ENCODE measurements at places on chromosomes 11 and 22. TPM values are rescaled to one million over a fixed set of nuclear protein-coding genes. Genes with fewer than 3 reads are reported as not detected.

- no peak overlapping the region for H3K27ac ChIP-seq
- peaks cover 13% of the 10 kb centered on the region for H3K36me3 ChIP-seq
- no peak for DNase-seq
- H3K4me1 ChIP-seq, result peaks cover 74% of the 10 kb centered on the region
Measured at GRCh38 chr11:133947321-133947756, 9.4 kb downstream of the IGSF9B start.

DNA sequence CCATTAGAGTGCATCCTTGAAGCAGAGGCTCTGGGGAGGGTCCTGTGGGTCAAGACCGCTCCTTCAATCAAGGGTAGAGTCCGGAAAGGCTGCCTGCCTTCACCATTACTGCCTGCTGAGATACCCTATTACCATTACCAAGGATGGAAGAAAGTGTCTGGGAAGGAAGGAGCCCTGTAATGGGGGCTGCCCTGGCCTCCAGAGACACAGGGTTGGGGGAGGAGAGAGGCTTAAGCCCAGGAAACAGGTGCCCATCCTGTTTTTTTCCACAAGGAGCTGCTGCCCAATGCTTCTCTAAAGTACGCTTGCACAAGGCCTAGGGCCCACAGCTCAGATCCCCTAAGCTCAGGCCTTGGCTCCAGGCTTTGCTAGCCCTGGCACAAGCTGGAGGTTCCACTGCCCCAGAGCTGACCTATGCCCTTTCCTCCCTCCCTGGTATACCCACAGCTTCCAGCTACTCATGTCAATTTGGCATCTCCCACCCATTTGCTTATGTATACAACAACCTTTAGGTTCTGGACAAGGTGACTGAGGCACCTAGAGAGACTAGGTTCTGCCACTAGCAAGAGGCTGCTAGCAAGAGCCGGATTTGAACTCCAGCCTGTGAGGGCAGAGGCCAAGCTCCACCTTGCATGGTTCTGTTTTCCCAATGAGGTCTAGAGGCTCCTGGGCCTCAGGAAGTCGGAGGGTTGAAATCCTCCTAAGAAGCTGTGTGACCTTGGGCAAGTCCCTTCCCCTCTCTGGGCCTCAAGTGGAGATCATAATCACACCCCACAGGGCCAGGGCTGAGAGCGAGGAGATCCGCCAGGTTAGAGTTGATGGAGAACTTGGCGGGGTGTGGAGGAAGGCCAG lies 1.5 kb upstream of the PLCB3 start:
- H3K4me3 ChIP-seq, result no peak overlapping the region
- H3K27ac ChIP-seq, result no peak overlapping the region
- H3K36me3 ChIP-seq, result no peaks in the 10 kb centered on the region
- H3K27me3 ChIP-seq, result no peaks in the 10 kb centered on the region
- peaks cover 51% of the 10 kb centered on the region for H3K4me1 ChIP-seq

DNA sequence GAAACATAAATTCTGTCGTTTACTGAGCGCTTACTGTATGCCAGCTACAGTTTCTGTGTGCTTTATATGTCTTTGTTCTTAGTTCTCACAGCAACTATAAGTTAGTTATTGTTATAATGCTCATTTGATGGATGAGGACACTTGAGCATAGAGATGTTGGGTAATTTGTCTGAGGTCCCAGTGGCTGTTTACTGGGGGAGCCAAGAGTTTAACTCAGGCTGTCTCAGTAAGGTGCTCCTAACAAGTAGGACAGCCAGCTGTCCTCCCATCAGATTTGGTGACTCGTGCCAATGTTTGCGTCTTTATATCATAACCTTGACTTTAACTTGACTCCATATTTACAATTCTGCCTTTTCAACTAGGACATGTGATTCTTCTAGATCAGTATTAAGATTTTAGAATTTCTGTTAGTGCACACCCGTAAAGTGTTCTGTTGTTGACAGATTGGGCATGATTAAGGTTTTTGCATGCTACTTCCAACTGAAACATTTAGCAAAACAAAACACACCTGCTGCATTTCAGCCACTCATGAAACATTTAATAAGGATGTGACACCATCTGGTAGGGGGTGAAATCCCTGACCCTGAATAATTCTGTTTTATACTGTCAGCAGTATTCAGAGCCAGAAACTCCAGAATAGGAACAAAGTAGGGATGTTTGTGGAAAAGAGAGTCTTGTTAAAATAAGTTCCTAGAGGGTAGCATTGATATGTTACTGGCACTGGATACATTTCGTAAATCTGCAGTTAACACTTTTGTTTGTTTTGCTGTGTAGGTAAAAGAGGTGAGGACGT lies 1.9 kb downstream of the REXO2 start:
- no peaks in the 10 kb centered on the region for H3K27me3 ChIP-seq
- peaks cover 18% of the 10 kb centered on the region for H3K4me1 ChIP-seq
- H3K4me3 ChIP-seq, result peak overlapping the region; percentile 99
- H3K36me3 ChIP-seq, result no peaks in the 10 kb centered on the region

DNA sequence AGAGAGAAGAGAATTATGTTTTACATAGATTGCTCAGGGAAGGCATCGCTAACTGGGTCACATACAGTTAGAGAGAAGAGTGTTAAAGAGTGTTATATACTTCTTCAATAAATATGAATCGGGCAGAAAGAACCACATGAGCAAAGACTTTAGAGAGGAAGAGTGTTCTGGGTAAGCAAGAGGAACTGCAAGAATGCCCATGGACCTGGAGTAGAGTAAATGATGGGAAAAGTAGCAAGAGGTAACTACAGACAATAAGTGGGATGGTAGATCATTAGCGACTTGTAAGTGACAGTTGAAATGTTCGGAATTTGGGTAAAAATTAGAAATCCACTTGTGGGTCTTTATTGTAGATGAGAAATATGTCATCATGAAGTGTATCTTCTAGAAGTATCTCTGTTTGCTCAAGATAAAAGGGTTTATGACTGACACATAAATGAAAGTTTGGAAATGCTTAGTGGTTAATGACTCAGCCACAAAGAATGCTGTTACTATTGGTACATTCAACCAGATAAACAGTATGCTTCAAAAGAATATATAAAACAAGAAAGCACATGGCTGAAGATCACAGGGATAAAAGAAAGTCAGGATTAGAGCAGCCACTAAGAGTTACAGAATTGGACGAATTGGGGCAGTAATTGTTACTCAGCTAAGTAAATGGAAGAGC lies 229.3 kb downstream of the CASP12 start:
- H3K27me3 ChIP-seq, result no peaks in the 10 kb centered on the region
- no peaks in the 10 kb centered on the region for H3K36me3 ChIP-seq
- H3K27ac ChIP-seq, result no peak overlapping the region
- DNase-seq, result no peak
- no peak overlapping the region for H3K4me3 ChIP-seq

Gene APOBEC3B
- not detected for total RNA-seq

Gene P4HA3
- 5.7 TPM for total RNA-seq

DNA sequence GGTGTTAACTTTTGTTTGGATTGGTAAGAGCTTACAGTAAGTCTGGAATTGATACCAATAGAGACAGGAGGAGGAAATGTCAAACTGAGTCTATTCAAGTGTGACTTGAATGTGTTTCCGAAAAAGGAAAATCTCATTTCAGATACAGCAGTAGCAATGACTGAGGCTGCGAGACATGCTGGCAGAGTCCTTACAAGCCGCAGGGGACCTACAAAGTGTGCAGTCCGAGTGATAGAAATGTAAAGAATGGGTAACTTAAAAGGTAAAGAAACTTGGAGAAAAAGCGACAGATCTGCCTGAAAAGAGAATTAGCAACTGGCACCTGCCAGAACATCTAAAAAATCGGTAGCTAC lies 444 bp downstream of the CWF19L2 start:
- H3K4me1 ChIP-seq, result peaks cover 3% of the 10 kb centered on the region
- no peaks in the 10 kb centered on the region for H3K27me3 ChIP-seq
- H3K36me3 ChIP-seq, result peaks cover 16% of the 10 kb centered on the region

GRCh38 chr11:115765803-115766239 lies 261.6 kb upstream of the CADM1 start:
- H3K4me1 ChIP-seq, result no peaks in the 10 kb centered on the region
- H3K27me3 ChIP-seq, result no peaks in the 10 kb centered on the region
- DNase-seq, result no peak
- no peak overlapping the region for H3K27ac ChIP-seq

Gene E2F8
- not detected for total RNA-seq

Gene SYCE3
- total RNA-seq, result not detected

GRCh38 chr11:79963856-79964645 lies 523.2 kb upstream of the TENM4 start:
- H3K27me3 ChIP-seq, result no peaks in the 10 kb centered on the region
- no peak for DNase-seq
- H3K27ac ChIP-seq, result no peak overlapping the region
- H3K36me3 ChIP-seq, result no peaks in the 10 kb centered on the region

DNA sequence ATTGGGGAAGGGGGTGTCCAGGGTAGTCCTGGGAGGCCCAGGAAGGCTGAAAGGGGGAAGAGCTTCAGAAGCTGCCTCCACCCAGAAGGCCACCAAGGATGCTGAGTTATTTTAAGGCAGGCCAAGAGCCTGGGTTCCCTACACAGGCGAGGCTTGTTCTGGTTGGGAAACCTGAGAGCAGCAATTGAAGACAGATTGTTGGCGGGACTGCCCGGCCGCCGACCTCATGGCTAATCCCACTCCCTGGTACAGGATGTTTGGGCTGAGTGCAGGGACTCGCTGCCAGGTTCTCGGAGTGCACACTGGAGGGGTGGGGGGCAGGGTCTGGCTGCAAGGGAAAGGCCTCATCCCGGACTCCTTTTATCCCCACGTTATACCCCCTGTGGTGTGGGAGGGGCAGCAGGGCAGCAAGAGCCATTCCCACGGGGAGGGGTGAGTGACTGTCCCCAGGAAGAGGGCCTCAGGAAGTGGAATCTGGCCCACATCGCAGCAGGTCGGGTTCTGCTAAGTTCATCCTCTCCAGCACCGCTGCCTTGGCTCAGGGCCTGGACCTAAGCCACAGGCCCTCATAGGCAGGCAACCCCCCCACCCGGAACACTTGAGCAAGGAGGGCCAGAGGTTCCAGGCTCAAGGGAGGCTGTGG lies 43.6 kb upstream of the PRR5 start:
- no peak overlapping the region for H3K27ac ChIP-seq
- H3K27me3 ChIP-seq, result no peaks in the 10 kb centered on the region

Gene OR56B1
- 0.27 TPM for total RNA-seq

All from thoracic aorta (tissue), 2 donors.